Pancreas (tissue), 10 donors: ENCODE measurements at places on chromosomes 3 and 15.
A peak's percentile ranks its signal among the peaks of the same experiment; 100 is the strongest.

- no peak for DNase-seq
Observed at GRCh38 chr15:86193716-86194380, 114.2 kb downstream of the AGBL1 start.

GRCh38 chr15:39270934-39271333 is 309.9 kb upstream of the THBS1 start:
- DNase-seq, result no peak

- DNase-seq, result no peak
Observed at GRCh38 chr3:48280881-48281280, 40.0 kb downstream of the ZNF589 start.

- DNase-seq, result no peak
Observed at GRCh38 chr15:81069356-81069755, 64.7 kb upstream of the CFAP161 start.

DNA sequence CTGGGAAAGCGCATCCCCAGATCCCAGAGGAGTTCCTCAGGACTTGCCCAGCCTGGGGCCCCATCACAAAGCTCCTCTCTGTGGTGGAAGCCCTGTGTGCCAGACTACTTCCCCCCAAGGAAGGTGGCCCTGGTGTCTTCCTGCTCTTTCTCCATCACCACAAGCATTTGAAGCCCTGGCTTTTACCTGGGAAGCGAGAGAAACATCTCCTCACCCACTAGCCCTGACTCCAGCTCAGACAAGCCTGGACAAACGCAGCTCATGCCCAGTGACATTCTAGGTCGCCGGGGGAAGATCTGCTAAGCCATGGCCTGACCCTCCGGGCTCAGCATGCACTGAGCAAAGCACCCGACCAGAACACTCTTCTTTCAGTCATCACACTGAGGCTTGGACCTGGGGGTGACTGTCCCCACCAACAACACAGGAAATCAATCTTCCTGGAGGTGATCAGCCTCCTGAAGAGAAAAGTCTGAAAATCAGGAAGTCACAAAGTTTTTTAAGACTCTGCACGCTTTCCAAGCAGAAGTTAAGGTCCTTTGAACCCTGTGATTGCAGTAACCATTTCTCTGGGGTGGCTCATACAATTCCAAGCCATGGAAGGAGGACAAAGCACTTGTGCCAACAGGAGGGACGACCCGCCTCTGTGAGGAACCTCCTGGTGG is 40.8 kb downstream of the KLHL25 start:
- no peak for DNase-seq

- peak; percentile 71 for DNase-seq
Observed at GRCh38 chr3:45224824-45225464, 1.1 kb downstream of the TMEM158 start.

- DNase-seq, result no peak
Observed at GRCh38 chr15:80891006-80891405, 98.6 kb downstream of the MESD start.

DNA sequence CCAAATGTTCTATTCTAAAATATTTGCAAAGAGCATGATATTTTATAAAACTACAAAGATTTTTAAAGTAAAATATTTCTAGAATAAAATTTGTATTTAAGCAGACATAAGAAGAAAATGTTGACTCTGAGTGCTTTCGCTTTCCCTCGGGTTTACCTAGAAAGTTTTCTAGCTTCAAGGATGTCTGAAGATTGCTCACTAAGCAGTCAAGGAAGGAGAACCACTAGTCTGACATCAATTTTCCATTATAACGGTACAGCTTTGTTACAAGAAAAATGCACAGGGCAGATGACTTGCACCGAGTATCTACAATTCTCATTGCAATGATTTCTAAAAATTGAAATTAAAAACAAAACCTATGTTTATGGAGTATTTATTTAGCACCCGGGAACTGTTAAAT is 14.2 kb downstream of the GPR15 start:
- DNase-seq, result no peak

DNA sequence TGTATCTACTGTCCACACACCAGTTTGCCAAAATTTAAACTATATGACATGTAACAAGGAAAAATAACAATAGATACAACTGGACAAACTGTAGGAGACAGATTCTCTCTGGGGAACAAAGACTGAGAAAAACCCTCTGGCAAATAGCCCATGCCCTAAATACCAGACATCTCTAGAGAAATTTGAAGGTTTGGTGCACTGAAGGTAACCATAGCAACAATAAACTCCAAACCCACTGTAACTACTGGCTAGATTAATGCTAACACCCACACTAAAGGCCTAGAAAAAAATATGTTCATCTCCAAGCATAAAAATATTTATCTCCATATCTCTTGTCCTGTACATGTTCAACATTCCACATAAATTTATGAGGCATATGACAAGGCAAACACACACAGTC is 267.1 kb downstream of the STXBP5L start:
- DNase-seq, result no peak

- DNase-seq, result no peak
Observed at GRCh38 chr3:11510356-11510755, 133.4 kb downstream of the VGLL4 start.
